ENCODE measurements at places on chromosomes 7 and 10.
A peak's percentile ranks its signal among the peaks of the same experiment; 100 is the strongest.

- peak; percentile 91 for DNase-seq
Observed at GRCh38 chr10:30039988-30040387, 19.4 kb downstream of the JCAD start.

- no peak for DNase-seq
Observed at GRCh38 chr7:68429411-68430117, 1168.7 kb upstream of the AUTS2 start.

GRCh38 chr10:18205098-18205834 lies 65.0 kb downstream of the CACNB2 start:
- DNase-seq: no peak

- peak; percentile 98 for DNase-seq
Observed at GRCh38 chr7:23334482-23335056, 35.4 kb downstream of the MALSU1 start.

DNA sequence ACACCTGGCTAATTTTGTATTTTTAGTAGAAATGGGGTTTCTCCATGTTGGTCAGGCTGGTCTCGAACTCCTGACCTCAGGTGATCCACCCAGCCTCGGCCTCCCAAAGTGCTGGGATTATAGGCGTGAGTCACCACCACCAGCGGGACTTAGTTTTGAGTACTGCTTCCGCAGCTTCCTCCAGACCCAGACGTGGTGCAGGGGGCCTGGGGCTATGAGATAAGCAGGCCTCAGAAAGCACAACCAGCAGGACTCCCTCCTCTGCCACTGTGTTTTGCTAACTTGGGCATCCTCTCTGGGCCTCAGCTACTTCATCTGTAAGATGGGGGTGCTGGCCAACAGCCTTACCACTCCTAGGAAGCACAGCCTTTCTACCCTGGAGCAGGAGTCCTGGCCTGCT lies 37.8 kb downstream of the GOLGA7B start:
- peak; percentile 54 for DNase-seq

DNA sequence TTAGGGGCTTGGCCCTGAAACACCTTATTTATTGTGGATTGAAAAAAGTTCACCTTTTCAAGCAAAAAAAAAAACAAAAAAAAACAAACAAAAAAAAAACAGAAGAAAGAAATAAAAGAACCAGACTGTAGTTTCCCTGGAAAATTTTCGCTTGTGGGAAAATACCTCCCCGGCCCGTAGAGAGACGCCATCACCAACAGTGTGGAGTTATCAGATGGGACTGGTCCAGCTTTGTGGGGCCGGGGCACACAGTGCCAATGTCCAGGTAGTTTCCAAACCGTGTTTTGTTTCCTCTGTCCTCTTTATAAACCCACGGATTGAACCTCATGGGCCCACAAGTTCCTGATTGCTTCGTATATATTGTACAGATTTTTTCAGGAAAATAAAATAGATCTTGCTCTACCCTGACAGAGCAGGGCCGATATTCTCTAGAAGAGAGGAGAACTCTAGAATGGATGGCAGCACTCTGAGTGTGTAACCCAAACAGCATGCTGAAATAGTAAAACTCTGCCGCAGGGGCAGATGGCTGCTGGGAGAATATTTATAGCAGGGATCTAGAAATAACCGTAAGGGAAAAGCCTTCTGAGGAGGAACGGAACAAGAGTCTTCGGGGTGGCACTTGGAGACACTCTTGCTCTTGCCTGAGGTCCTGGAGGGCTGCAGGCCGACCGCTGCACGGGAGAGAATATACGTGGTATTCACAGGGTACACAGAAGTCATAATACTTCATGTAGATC lies 241.0 kb downstream of the FRMD4A start:
- no peak for DNase-seq

DNA sequence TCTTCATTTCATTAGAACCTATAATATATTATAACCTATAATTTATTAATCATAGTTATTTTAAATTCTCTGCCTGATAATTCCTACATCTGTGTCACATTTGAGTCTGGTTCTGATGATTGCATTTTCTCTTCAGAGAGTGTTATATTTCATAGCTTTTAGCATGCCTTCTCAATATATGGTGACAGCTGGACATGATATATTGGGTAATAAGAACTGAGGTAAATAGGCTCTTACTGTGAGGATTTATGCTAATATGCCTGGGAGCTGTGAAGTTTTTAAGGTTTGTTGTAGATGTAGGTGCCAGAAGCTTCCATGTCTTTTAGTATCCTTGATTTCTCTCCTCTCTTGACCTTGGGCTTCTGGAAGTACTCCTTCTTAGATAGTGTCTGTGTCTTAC lies 325.9 kb upstream of the SEMA3D start:
- DNase-seq: no peak

DNA sequence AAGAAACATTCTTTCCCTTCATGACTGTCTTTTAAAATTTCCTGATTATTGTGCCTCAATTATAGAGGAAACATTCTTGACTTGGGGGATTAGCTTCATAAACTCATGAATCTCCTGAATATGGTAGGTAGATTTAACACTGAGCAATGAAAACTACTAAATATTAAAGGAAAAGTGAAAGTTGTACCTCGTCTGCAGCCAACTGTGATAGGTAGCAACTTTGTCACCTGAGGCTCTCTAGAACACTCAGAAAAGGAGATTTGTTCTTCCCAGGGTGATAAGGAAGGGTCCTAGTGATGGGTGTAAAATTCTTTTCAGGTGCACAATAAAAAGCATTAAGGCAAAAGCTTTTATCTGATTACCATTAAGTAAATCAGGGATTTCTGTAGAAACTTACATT lies 78.1 kb downstream of the AHR start:
- no peak for DNase-seq

DNA sequence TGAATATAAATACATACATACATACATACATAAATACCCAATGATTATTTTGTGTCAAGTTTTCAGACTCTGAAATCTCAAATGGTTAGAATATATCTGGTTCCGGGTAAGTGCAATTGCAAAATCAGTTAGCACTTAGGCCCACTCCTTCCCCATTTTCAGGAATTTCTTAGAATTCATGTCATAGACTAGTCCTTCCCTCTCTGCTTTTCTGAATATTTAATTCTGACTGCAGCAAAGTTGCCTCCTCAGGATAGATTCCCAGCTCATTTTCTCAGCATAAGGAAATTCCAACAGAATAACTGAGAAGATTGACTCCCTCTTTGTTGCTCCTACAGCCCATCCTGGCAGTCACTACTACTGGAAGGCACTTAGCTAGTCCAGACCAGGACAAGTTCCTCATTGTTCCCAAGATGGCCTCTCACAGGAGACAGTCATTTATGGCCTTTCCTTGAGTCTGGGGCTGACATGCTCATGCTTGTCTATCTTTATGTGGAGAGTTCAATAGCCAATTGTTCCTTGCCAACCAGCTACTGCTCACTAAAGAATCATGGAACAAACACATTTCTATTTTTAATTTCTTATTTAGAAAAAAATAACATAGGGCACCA lies 142.9 kb upstream of the ITGB1 start:
- no peak for DNase-seq

DNA sequence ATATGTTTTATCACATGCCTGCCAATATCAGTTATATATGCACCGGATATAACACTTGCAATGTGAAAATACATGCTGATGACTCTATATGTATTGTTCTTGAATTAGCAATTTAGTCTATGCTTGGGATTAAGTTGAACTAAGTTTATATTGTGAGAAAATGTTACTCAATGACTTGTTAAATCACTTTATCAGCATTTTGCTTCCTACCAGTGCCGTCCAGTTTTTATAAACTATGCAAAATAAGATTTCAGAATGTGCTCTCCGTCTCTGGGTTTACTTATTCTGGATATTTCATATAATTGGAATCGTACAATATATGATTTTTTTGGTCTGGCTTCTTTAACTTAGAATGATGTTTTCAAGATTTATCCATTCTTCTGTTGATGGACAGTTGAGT lies 25.5 kb upstream of the SLC26A3 start:
- DNase-seq: no peak

- no peak for DNase-seq
Observed at GRCh38 chr7:34107276-34107675, 201.9 kb downstream of the BMPER start.

GRCh38 chr7:33503014-33503413 lies 373.6 kb downstream of the BBS9 start:
- DNase-seq: no peak

DNA sequence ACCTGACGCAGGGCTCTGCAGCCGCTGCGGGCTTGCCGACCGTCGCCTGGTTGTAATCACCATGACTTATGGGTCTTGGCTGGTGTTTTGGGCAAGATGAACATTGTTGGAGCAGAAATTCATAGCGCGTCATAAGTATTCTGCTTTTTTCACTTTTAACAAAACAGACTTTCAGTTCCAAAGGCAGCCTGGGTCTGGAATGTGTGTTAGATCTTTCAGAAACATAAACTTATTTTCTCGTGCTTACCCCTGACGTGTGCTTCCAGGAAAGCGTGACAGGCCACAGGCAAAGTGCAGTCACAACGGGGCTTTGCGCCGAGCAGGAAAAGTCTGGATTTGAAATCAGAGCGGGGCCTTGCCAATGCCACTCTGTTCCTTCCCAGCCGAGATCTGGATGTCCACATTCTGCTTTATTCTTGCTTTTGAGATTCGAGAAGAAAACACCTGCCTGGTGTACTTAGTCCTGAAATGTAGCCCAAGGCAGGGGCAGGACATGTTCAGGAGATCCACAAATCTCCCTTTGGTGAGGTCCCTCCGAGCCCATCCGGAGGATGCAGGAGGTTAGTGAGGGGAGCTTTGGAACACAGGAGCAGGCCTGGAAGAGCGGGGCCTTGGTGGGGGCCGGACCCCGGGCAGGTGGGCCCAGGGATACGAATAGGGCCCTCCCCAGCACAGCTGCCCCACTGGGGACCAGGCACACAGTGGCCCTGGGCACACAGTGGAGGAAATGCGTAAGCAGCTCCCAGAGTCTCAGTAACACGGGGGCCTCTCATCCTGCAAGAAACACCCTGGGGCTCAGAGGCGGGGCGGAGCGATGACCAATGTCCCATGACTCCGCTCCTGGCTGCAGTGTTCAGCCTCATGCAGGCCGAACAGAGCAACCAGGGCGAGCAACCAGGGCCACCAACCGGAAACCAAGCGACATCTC lies 49.5 kb upstream of the EBF3 start:
- DNase-seq: no peak

- no peak for DNase-seq
Observed at GRCh38 chr7:116398672-116399071, 100.9 kb upstream of the CAV2 start.

DNA sequence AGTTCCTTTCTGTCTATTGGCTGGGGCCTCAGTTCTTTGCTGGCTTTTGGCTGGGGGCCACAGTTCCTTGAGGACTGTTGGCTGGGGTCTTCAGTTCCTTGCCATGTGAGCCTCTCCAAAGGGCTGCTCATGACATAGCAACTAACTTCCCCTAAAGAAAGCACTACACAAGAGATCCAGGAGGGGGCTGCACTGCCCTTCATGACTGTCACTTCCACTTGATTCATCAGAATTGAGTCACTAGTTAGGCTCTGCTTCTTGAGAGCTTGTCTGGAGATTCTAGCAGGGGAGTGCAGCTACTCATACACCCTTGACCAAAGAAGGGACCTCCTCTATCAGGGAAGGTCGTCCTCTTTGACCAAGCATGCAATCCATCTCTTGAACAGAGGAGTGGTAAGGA lies 38.0 kb upstream of the MKX start:
- peak; percentile 58 for DNase-seq

- no peak for DNase-seq
Observed at GRCh38 chr10:122102869-122103525, 114.0 kb downstream of the TACC2 start.

DNA sequence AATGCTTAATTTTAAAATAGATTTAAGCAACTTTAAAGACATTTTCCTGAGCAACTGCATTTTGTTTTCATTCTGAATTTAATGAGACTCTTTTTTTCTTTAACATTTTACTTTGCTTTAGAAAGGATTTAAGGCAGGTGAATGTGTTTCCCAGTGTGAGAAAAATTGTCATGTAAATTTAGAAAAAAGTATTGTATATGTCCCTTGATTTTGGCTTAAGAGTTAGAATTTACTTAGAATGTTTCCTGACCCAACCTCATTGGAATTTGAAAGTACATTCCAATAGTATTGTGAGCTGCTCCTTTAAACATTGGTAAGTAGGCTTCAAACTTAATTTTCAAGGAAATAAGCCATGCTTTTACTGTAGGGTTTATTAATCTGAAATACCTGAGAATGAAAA lies 110.2 kb downstream of the PTEN start:
- DNase-seq: no peak

GRCh38 chr10:115866174-115866573 lies 406.8 kb downstream of the GFRA1 start:
- DNase-seq: no peak

- DNase-seq: no peak
Observed at GRCh38 chr10:11880151-11881029, 57.2 kb downstream of the PROSER2 start.

- DNase-seq: no peak
Observed at GRCh38 chr7:131011432-131011742, 277.4 kb upstream of the KLF14 start.

GRCh38 chr10:76723844-76724243 lies 913.8 kb downstream of the KCNMA1 start:
- no peak for DNase-seq

- DNase-seq: no peak
Observed at GRCh38 chr7:90516257-90516656, 46.8 kb downstream of the PTTG1IP2 start.

DNA sequence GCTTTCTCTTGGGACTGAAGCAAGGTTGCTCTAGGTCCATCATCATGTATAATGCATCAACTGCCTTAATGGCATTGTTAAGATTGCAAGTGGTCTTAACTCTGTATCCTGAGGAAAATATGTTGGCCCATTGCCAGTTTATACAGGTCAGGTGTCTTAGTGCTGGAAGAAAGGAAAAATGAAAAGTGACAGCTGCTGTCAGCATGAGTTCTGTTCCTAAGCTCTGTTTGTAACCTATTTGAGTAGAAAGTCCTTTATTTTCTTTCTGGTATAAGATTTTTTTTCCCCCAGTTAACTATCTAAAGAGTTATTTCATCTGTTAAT lies 127.2 kb downstream of the SRI start:
- DNase-seq: no peak

DNA sequence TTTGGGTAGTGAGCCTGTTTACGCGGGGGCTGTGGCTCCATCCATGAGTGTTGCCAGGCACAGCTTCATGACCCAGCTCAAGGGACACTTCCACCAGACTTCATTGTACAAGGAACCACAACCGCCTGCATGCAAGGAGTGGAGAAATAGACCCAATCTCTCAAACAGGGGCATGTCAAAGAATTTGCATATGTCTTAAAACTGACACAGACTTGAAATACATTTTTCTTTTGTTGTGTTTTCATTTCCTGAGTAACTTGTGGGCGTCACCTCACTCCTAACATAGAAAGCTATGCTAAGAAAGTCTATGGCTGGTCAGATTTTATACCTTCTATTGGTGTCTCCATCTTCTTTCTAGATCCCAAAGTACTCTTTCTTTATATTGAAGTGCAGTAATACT lies 266.2 kb upstream of the RNF32 start:
- DNase-seq: no peak

All from lung microvascular endothelial cell (primary cell).